ENCODE measurements at places on chromosomes 6 and 20.

GRCh38 chr6:137095651-137096238, 51.0 kb upstream of the IL20RA start:
- DNase-seq, result no peak

- DNase-seq, result no peak
Observed at GRCh38 chr20:50710492-50711063, 19.2 kb upstream of the RIPOR3 start.

DNA sequence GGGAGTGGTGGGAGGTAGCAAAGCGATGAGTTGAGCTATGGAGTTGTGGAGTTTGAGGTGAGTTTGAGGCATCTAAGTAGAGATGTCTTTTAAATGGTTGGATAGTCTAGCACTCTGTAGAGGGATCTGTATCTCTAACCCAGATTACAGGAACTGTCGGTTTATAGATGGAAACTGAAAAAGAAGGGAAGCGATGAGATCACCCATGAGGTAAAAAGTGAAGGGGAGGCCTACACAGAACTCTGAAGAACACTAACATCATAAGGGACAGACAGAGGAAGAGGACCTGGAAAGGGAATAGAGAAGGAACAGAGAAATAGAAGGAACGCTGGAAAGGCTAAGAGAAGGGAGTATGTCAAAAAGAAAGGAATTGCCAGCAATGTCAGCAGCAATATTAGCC, 2.5 kb downstream of the HINT3 start:
- DNase-seq, result no peak

DNA sequence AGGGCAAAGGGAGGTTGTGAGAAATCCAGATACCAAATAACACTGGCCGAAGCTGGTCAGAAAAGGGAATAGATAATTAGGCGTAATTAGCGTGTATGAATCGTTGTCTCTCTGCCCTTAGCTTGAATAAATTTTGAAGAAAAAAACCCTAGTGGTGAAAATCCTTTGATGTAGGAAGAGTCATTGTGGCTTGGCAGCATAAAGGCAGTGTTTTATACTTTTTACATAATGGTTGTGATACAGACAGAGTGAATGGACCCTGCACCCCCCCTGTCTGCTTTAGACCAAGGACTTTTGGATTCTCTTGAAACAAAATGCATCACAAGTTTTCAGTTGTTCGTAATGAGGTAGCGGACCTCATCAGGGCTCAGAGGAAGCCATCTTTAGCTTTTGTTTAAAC, 126.5 kb downstream of the AFG1L start:
- DNase-seq, result no peak

DNA sequence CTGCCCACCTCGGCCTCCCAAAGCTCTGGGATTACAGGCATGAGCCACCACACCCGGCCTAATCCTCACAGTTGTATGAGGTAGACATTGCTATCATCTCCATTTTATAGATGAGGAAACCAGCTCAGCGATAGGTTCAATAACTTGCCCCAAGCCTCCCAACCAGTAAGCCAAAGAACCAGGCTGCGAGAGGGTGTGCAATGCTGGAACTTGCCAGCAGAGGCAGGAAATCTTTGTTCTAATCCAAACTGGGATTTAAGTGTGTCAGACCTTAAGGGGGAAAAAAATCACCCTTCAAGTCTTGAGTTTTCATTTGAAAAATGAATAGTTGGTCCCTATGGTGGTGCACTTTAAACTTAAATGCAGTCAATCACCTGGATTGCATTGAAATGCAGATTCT, 20.1 kb upstream of the RNGTT start:
- peak; percentile 41 for DNase-seq

DNA sequence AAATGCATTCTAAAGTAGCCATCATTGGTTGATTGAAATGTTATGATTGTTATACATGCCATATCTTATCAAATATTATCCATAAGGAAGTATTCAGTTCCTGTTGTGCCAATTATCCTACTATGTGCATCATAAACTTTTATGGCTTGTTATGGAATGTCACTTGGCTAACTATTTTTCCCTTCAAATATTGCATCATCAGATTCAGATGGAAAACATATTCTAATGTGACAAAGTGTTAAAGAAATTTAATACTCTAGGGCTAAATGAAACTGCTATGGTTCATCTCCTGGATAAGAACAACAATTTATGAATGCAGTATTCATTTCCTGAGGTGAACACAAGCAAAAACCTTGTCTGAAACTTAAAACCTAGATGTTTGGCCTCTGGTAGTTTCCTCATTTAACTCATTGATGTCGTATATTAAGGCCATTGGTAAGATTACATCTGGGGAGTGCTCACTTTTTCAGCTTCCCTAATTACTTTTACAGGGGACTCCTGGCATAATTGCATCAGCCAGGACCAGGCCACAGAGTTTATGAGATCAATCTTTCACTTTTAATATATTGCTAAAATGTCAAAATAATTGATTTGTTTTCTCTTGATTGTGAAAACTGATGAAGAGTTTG, 134.9 kb upstream of the CEP162 start:
- DNase-seq, result no peak

GRCh38 chr6:124557873-124558272, 404.4 kb upstream of the RNF217 start:
- no peak for DNase-seq

- DNase-seq, result no peak
Observed at GRCh38 chr20:63377256-63377941, 16.2 kb upstream of the CHRNA4 start.

- peak; percentile 65 for DNase-seq
Observed at GRCh38 chr20:62489186-62489931, 13.6 kb upstream of the GATA5 start.

GRCh38 chr6:92684386-92684785, 735.0 kb downstream of the EPHA7 start:
- no peak for DNase-seq

- DNase-seq, result no peak
Observed at GRCh38 chr6:14831937-14832336, 413.9 kb upstream of the JARID2 start.

DNA sequence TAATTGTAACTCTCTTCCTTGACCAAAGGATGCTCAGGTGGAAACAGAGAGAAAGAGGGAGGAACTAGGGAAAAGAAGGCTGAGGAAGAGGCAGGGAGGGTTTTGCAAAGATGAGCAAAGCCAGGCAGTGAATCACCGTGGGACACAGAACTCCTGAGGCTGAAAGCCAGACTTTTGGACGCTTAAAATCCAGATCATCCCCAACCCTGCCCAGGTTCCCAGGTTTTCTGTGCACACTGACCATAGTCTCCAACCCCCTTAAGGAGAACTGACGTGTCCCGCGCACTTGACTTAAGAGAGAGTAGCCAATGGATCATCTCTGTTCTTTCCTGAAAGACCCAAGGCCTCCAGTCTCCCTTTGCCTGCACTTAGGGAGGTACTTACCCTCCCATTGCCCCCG, 75.3 kb downstream of the LRFN2 start:
- no peak for DNase-seq

- DNase-seq, result no peak
Observed at GRCh38 chr20:30488941-30489613, 768.4 kb upstream of the DEFB115 start.

DNA sequence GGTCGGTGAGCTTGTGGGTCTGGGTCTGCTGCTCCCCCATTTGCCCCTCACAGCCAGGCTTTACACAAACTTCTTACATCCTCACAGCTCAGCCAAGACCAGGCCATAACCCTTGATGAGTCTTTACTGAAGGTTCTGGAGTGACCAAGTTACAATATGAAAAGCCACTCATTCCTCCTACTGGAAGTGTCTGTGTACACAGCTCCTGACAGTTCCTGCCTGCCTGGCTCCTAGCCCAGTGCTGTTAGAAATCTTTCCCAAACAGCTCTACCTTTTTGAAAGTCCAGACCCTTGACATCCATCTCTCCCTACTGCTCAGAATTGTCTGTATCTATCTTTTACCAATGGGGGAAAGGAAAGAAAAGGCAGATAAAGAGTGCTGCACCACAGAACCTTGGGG, 106.9 kb downstream of the PAX1 start:
- DNase-seq, result no peak

DNA sequence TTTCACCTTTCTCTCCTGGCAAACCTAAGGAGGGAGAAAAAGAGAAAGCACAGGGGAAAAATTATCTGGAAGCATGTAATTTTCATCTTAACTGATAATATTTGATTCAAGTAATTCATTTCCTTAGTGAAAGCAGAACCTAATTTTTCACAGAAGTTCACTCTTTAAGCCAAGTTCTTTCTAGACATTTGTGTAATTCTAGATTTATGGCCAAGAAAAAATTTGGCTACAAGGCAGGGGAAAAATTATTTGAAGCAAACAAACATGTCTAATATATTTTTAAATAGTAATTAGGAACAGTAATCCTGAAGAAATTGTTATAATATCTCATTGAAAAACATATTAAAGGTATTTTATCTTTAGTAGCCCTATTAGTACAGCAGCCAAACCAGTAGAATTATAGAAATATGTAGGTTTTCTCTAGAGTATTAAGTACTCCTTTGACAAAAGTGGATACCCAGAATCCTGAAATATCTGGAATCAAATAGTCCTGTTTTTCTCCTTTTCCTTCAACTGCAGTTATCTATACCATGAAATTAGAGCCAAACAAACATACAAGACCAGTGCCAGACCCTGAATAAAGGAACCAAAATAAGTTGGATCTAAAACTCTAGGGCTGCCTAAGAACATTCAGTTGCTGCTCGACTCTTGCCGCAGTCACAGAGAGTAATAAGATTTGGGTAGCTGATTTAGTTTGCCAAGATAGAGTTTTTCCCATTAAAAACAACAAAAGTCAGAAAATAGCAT, 116.5 kb downstream of the COL12A1 start:
- DNase-seq, result no peak
